Lower lobe of right lung (tissue), 2 donors: ENCODE measurements at places on chromosomes 3 and 15.
A peak's percentile ranks its signal among the peaks of the same experiment; 100 is the strongest.

GRCh38 chr3:50516440-50516871 lies 13.0 kb upstream of the CACNA2D2 start:
- no peak for DNase-seq

- DNase-seq: no peak
Observed at GRCh38 chr3:57791245-57791644, 35.1 kb downstream of the SLMAP start.

DNA sequence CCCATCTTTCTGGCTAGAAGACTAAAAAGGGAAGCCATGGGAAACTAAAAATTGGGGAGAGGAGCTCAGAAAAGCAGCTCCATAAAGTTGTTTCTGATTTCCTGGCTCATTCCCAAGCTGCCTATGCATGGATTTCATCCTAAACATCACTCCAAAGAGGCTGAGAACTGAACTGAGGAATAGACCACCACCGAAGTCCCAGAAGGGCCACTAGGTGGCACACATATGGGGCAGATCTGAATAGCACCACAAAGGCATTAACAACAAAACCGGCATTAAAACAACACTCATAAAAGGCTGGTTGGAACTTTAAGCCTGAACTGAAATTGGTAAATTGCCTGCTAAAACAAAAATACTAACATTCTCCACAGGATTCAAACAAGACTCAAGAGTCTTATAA lies 106.3 kb downstream of the PLD1 start:
- DNase-seq: no peak

DNA sequence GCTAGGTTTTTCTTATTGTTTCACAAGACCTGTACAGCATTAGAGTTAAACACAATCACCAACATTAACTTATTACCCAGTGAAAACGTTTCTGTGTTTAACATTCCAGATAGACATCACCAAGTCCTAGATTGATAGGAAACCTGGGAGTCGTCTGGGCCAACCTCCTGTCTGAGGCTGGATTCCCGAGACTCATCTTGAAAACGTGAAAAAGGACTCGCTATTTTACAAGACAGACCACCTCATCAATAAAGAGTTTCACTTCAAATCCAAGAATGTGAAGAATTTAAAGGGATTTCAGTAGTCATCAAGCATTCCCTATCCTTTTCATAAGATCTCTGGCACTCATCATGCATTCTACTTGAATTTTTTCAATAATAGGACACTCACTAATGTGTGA lies 626.6 kb downstream of the MCTP2 start:
- DNase-seq: no peak

DNA sequence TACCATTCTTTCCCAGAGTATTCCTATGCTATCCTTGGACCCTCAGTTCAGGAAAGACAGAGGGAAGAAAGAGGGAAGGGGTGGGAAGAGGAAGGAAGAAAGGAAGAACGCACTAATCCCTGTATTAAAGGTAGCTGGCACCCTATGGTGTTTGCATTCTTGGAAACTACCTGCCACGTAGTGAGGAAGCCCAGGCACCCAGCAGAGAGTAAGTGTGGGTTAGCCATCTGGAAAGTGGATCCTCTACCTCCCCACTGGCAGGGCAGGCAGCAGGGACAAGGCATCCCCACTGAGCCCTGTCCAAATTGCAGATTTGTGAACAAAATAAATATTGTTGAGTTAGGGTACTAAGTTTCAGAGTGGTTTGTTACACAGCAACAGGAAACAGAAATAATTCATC lies 8.8 kb downstream of the RBP1 start:
- no peak for DNase-seq

DNA sequence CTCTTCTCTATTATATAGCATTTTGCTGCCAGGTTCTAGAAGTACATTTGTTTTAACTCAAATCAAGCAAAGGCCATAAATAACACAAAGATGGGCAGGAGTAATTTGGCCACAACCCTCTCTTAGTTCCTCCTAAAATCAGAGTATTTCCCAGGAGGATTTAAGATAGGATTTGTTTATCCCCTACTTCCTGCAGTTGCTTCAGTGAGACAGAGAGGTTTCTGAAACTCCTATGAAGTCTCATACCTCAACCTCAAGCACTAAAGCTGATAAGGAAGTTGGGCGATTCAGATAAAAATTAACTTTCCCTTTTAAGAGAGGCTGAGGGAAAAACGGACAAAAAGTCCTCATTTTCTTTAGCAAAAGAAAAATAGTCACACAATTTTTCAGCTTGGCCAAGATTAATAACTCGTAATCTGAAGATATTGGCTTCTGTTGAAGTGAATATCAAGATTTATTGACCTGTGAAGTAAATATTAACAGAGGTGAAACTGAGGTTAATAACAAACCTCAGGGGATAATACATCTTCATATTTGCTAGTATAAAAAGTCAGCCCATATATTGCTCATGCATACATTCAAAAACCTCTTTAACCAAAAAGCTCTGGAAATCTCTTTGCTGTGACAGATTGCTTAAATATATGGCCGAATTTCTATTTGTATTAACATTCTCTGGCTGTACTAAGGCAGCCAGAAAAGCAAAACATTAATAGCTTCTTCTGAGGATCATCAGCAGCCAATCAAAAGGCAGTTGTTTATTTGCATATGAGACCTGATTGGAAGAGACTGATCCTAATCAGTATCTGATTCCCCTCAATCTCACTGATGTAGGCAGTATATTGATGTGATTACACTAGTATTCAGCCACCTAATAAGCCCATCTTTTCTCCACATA lies 90.6 kb upstream of the GADL1 start:
- DNase-seq: no peak

DNA sequence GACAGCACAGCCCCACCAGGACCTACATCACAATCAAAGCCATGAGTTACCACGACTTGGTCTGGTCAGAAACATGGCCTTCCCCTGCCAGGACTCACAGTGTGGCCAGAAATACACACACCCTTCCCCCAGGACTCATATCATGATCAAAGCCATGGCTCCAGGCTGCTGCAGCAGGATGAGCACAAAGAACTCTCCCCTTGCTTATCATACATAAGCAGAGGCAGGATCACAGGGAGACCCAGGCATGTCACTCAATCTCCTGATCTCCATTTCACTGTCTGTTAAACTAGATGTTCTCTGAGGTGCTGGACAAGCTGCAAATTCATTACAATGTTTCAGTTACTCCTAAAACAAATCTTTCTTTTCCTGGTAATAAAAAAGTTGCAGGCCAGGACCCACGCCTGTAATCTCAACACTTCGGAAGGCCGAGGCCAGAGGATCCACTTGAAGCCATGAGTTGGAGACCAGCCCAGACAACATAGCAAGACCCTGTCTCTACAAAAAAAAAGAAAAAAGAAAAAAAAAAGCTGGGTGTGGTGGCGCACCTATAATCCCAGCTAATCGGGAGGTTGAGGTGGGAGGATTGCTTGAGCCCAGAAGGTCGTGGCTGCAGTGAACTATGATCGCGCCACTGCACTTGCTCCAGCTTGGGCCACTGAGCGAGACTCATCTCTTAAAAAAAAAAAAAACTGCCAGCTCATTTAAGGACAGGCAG lies 1.2 kb downstream of the PFKFB4 start:
- no peak for DNase-seq

GRCh38 chr15:34106423-34106822 lies 4.5 kb downstream of the PGBD4 start:
- DNase-seq: no peak

DNA sequence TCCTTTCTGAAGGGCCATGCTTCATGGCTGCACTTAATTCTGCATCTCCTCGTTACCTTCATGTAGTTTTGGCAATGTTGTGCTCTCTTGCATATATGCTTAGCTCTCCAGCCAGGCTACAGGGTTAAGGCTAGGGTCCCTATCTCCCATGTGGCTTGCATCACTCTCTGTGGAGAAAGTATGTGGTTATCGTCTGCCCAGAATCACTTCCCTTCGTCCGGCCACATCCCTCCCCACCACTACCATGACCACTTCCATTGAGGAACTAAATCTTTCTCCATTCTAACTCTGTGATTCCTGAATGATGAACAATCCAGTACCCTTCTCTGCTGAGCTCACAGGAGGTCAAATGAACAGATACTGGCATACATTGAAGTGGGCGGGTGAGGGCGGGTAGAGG lies 34.0 kb downstream of the WWTR1 start:
- DNase-seq: no peak

GRCh38 chr3:171157286-171157685 lies 130.8 kb upstream of the SLC2A2 start:
- DNase-seq: no peak

GRCh38 chr15:36903922-36904556 lies 196.3 kb downstream of the MEIS2 start:
- no peak for DNase-seq

DNA sequence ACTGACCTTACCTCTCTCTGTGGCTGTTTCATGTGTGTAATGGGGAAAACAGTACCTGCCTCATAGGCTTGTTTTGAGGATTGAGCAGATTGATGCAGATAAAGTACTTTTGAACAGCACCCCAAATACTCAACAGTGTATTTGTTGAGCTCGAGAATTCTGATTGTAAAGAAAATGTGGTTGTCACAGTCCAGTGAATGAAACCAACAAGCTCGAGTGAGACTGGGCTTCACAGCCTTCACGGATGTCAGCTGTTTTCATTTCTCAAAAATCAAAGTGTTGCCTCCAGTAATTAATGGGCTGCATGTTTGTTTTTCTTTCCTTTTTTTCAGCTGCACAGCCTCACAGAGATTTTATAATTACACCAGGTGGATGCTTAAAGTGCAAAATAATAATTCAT lies 43.7 kb downstream of the PARP15 start:
- DNase-seq: no peak

GRCh38 chr15:33716025-33716424 lies 252.3 kb upstream of the CHRM5 start:
- no peak for DNase-seq

DNA sequence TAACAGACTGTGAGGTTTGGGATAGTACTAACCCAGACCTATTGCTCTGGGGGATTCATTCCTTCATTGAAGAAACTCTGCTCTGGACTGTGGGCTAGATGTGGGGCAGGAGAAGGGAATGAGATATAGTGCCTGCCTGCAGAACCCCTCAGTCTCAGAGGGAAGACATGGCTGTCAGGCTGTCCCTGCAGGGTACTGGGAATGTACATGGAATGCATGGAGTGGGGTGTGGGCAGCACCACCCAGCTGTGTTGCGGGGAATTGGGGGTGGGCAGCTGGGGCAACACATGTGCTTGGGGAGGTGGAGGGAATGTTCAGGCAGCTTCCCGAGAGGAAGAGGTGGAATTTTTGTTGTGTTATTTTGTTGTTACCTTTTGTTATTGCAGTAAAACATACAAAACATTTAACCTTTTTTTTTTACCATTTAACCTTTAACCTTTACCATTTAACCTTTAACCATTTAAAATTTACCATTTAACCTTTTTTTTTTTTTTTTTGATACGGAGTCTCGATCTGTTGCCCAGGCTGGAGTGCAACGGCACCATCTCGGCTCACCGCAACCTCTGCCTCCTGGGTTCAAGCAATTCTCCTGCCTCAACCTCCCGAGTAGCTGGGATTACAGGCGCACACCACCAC lies 7.3 kb downstream of the PAQR5 start:
- no peak for DNase-seq

DNA sequence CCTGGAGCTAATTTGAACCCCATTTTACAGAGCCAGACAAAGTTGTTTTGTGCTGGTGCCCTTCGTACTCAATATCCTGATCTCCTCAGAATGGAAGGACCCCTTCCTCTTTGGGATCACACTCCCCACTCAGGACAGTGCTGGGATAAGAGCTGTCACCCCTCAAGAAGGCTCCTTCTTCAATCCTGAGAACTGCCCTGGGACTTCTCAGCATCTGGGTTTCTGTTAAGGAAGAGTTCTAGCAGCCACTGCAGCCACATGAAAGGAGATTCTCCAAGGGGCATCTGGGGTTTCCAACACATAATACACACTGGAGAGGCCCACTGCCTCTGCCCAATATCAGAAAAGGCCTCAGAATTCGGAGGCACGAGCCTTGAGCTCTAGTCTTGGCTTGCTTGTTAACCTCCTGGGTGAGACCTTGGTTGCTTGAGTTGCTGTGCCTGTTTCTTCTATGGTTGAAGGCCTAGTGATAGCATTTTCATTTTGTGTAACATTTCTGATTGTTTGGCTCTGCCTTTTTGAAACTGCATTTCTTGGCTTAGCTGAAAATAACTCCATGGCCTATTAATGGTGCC lies 78.8 kb upstream of the NMNAT3 start:
- no peak for DNase-seq

DNA sequence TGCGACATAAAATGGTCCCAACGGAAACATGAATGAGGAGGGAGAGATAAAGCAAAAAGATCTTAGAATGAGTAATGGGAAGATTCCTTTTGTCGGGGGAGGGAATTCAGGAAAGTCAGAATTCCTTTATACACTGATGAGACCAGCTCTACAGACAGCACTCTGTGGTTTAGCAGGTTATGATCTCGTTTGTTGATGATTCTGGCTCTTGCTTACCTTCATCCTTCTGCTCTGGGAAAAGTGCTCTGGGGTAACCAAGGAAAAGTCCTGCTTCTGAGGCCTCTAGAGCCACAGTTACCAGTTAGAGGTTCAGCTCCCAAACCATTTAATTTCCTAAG lies 150.7 kb upstream of the NR2E3 start:
- DNase-seq: no peak

DNA sequence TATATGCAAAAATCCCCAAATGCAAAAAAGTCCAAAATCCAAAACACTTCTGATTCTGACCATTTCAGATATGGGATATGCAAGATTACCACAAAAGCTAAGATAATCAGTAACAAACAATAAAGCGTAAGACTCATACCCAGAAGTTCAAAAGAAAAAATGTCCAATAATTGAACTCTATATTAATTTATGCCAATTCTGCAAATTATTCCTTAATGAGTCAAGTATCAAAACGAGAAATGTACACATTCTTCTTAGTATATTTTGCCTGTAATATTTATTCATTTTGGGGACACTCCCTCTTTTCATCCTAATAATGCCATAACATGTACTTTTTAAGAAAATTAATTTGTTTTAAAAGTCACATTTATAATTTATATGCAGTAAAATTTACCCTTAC lies 37.1 kb downstream of the DENND6A start:
- DNase-seq: no peak

GRCh38 chr15:22956978-22957260 lies 23.2 kb downstream of the CYFIP1 start:
- no peak for DNase-seq

DNA sequence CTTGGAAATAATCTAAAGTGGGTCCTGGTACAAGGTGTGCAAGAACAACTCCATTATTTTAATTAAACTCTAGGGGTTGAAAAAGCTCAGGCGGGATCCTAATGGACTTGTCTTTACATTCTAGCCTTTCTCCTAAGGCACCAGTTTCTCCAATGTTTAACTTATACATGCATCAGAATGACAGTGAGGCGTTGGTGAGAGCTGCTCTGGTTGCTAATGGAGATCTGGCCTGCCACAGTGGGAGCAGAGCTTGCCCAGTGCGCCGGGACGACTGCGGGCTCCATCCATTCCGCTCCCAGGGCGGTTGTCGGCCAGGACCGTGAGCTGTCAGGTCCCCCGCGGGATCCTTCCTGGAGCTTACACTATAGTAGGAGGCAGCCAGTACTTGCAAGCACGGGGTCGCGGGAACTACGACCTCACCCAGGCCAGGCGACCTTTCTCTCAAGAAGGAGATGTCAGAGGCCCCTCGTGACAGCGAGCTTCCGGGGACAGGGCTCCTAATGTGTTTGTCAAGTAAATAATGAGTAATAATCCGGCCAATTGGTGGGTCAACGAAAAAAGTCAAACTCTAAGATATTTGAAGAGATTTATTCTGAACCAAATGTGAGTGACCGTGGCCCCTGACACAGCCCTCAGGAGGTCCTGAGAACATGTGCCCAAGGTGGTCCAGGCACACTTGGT lies 991 bp upstream of the HIGD1A start:
- peak; percentile 59 for DNase-seq

GRCh38 chr3:171741377-171741776 lies 68.9 kb downstream of the PLD1 start:
- DNase-seq: no peak
